ENCODE measurements at places on chromosomes 5 and 9.
A peak's percentile ranks its signal among the peaks of the same experiment; 100 is the strongest.

DNA sequence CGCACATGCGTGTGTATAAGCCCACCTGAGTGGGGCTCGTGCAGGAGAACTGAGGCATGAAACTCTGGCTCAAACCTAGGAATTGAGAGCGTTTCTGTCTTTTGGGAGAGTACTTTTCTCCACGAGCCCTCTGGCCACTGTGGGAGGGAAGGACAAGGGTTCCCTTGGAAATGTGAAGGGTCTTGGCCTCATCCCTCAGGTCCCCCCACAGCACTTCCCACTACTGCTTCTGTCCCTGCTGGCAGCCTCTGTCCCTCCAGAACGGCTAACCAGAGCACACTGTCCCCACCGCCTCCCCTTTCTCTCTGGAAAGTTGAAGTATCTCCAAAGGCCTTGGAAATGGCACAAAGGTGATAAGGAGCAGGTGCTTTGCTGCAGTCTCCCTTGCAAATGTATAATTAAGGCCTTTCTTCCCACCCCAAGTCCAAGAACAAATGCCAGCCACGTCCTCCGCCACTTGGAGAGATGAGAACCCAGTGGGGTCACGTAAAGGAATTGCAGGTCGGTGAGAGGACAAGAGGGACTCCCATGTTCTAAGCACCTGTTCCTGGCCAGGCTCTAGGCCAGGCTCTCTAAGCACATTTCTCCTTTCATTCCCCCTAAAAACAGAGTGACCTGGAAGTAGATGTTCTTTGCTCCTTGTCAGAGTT is 107.9 kb upstream of the LMX1B start:
- no peak for DNase-seq

- DNase-seq: peak; percentile 45
Measured at GRCh38 chr9:75892216-75892911, 1.9 kb downstream of the PCSK5 start.

DNA sequence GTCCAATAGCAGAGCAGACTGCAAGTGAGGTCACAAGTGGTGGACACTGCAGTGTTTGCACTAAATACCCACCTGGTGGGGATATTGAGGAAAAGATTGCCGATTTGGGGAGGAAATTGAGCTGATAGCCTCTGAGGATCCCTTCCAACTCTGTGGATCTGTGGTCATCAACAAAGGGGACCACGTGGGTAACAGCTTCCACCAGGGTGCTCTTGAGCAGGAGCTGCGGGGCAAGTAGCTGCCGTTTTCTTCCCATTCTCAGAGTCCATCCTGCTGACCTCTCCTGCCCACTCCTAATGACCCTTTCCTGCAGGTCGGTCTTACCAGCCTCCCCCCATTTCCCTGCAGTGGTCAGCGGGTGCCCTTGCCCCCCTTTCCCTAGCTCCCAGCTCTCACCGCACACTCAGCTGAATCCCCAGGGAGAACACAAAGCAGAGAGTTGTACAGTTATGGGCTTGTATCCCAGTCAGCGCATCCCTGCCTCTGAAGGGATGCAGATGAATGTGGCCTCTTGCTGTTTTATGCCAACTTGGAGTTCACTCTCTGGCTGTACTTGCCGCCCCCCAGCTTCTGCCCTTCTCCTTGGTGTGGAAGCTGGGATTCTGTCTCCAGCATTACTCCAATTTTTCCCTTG is 18.0 kb downstream of the DAPK1 start:
- no peak for DNase-seq

DNA sequence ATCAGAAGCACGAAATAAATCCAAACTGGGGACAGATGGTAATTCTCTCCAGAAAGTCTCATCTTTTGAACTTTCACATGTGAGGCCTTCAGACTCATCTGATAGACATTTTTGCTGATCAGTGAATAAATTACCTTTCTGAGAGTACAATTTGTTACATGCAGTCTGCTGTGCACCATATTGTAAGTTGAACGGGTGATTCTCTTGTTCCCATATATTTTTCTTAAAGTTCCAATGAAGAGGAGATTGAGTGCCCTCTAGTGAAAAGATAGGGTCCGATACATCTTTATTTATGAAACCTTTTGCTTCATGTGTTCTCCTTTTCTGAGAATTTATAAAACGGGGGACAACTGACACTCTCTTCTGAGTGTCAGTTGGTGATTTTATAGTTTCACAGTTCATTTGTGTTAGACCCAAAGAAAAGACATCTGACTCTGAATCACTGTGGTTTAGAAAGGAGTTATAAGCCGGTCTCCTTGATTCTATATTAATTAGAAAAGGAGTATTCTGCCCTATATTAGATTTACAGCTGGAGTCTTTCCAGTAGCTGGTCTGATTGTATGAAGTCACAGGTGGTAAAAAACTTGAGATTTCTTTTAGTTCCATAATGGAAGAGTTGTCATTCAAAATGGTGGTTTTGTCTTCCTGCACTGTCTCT is 30.4 kb downstream of the GNG10 start:
- peak; percentile 44 for DNase-seq

- no peak for DNase-seq
Measured at GRCh38 chr5:68489556-68489955, 274.0 kb downstream of the PIK3R1 start.

- DNase-seq: no peak
Measured at GRCh38 chr9:123321616-123322272, 34.3 kb upstream of the CRB2 start.

DNA sequence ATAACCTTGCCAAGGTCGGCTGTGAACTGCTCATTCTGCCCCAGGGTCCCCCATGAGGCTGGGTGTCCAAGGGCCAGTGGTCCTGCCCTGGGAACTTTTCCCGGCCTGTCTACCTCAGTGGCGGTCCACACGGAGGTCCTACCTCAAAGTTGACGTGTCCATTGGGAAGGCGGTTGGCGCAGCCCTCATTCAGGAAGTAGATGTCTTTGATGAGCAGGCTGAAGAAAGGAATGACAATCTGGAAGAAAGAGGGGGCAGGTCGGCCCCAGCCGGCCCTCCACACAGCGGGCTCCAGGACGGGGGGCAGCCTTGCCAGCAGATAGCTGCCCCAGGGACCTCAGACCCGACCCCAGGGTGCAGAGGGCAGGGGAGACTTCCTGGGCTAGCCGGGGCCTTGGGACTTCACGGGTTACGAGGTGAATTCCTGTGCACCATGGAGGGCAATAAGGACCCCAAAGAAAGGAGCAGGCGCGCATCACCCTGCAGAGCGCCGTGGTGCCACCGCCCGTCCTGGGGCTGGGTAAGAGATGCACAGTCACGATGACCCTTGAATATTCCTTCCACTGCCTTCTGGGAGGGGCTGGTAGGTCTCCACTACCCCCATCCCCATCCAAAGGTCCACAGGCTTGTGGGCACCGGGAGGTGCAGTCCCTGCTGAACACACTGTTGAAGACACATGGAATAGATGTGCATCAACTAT is 42.9 kb upstream of the RNF130 start:
- DNase-seq: no peak

Data from Ammon's horn (tissue), 1 donor.